Activated CD4-positive, CD25-positive, alpha-beta regulatory T cell (primary cell): ENCODE measurements at places on chromosomes 7 and 10.

GRCh38 chr7:85041605-85042216, 145.1 kb downstream of the SEMA3D start:
- DNase-seq = no peak

DNA sequence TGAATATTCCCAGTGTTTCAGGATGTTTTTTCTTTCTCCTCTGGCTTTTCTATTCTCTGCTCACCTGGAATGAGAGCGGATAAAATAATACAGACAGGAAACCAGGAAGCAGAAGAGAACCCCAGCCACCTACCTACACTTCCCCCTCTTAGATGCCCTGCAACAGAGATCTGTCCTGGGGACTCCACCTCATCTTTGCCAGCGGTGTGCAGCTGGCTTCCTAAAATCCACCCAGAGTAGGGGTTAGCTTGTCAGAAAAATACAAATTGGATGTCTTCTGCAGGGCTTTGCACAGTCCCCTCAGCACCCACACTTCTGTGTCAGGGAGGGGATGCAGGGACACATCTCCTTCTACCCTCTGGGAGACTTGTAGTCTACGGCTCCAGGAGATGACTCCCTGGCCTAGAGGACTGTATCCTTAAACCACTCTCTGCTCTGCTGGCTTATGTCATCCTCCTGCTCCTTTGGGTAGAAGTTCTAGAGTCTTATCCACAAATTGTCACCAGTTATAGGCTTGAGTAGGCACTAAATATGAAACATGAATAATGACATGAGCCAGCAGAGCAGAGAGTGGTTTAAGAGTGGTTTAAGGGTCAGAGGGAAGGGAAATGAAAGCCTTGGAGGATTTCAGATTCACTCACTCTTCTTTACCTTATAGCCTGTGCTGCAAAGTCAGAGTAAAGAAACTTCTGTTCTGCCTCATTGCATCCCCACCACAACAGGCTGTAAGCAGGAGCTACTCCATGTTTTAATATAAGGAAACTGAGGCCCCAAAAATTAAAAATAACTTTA, 749.4 kb downstream of the AUTS2 start:
- no peak for DNase-seq

DNA sequence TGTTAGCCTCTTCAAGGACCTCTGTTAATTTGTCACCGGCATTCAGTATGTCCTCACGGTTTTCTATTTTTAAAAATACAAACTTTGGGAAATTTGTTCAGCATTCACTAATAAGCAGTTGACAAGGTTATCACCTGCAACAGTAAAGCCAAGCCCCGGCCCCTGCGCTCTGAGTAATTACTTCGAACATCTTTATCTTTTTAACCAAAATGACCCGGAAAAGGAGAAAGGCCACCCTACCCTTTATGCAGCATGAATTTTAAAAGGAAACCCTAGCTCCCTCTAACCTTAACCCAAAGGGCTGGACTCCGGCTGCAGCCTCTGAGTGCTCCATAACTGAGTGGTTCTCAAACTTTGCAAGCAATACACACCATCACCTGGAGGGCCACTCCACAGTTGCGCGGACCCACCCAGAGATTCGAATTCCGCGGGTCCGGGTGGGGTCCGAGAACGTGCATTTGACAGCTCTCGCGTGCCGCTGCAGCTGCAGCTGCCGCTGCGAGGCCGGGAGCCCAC, 940 bp downstream of the NSMCE4A start:
- DNase-seq = no peak

- no peak for DNase-seq
These were observed 51.6 kb downstream of the CREB3L2 start for GRCh38 chr7:137950263-137950621.

DNA sequence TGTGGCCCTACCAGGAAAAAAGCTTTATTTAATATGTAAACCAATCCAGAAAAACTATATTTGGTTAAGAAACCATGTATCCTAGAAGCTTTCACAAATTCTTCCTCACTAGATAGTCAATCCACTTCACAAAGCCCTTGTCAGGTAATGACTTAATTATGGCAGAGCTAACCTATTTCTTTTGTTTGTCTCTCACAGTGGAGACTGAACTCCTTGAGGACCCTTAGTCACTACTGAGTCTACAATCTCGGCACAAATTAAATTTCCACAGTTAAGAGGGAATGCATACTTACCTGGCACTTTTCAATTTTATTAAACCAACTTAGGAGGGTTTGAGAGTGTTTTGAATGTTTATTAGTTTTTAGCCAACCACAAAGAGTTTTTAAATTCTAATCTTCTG, 23.0 kb downstream of the WAPL start:
- no peak for DNase-seq

- DNase-seq = no peak
These were observed 119.9 kb downstream of the LARP4B start for GRCh38 chr10:811379-812175.

GRCh38 chr7:101678658-101679057, 49.6 kb upstream of the MYL10 start:
- DNase-seq = no peak

DNA sequence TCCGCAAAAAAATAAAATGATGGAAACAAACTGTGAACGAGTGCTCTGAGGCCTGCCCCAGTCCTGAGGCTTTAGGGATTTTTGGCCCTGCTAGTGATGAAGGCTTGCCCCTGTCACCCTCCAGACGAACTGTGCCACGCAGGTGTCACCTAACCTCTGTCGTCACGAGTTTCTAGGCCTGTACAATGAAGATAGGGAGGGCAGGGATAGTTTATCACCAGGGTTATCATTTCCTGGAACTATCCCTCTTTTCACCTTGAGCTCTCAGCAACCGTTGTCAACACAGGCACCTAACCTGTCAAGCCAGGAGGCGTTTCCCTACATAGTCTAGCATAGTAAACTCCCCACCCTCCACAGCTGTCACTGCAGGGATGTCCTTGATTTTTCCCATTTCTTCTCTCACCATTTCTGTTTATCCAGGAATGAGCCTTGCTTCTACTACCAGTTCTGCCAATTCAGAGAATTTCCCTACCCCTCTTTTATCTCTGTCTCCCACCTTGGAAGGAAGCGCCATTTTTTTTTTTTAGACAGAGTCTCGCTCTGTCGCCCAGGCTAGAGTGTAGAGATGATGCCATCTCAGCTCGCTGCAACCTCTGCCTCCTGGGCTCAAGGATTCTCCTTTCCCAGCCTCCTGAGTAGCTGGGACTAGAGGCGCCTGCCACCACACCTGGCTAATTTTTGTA, 2.2 kb upstream of the ACHE start:
- no peak for DNase-seq

GRCh38 chr7:22884911-22885788, 62.5 kb upstream of the TOMM7 start:
- DNase-seq = no peak

DNA sequence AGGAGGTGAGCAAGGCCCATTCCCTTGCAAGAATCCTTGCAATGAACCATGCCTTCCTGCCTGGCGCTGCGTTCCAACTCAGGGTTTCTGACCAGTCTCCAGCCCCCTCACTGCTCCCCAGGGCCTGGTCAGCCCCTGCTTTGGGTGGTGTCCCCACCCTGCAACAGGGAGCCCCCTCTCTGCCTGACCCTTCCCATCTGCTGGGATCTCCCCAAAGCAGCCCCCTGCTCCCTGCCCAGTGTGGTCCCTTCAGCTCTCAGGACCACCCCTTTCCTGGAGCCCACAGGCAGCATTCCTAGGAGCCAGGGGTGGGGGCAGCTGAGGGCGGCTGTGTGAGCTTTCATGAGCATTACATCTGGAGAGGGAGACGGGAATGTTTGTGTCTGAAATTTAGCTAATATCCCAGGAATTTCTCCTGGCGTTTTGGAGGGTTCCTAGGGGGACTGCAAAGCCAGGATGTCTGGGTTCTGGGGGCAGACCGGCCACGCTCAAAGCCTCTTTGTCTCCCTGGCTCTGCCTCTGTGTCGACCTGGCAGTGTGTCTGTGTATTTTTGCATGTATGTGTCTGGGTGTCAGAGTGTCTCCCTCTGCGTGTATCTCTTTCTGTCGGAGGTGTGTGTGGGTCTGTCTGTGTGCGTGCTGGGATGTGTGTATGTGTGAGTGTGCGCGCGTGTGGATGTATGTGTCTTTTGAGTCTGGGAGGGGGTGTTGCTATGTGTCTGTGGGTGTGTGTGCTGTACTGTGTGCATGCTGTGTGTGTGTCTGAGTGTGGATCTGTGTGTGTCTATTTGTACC, 300.5 kb upstream of the ZMIZ1 start:
- no peak for DNase-seq

DNA sequence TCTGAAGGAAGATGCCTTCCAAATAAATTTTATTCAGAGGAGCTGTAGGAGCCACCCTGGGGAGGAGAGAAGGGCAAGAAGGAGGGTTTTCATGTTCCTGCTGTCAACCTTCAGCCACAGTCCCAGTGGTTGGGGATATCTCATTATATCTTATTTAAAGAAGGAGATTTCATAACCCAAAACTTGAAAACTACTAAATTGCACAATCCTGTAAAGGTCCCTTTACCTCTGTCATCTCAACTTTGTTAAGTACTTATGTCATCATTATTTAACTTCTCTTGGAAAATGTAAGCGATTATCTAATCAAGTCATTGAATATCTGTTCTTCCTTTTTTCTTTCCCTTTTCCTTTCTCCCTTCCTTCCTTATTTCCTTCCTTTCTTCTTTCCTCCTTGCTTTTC, 794.5 kb upstream of the IGFBP3 start:
- DNase-seq = no peak

DNA sequence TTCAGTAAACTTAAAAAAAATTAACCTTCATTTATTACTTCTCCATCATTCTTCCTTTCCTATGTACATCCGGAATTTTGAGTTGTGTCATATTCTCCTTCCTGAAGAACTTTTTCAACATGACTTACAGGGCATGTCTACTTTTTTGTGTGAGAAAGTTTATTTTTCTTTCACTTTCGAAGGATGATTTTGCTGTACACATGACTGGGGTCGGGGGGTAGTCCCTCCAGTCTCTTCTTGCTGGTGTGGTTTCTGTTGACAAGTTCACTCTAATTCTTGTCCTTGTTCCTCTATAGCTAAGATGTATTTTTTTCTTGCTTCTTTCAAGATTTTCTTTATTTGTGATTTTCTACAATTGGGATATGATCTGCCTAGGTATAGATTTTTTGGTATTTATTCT, 55.8 kb downstream of the INPP5A start:
- no peak for DNase-seq

- no peak for DNase-seq
These were observed 17.5 kb downstream of the CFAP69 start for GRCh38 chr7:90262438-90262837.

- no peak for DNase-seq
These were observed 50.6 kb upstream of the AGBL3 start for GRCh38 chr7:134935701-134936100.
